ENCODE measurements at places on chromosomes 1 and 21.

- DNase-seq, result peak; percentile 42
Measured at GRCh38 chr21:24045775-24046215, 1561.5 kb downstream of the MRPL39 start.

- DNase-seq, result no peak
Measured at GRCh38 chr1:33178836-33179439, 2.9 kb downstream of the TRIM62 start.

- no peak for DNase-seq
Measured at GRCh38 chr1:204373911-204374310, 14.2 kb upstream of the PLEKHA6 start.

GRCh38 chr1:94727846-94728715 lies 92.1 kb upstream of the SLC44A3 start:
- DNase-seq, result no peak

- DNase-seq, result no peak
Measured at GRCh38 chr1:41888756-41889155, 30.0 kb downstream of the HIVEP3 start.

- DNase-seq, result peak; percentile 50
Measured at GRCh38 chr1:9942399-9942938, 722 bp downstream of the LZIC start.
